ENCODE measurements at places on chromosomes 1 and 21. TPM values are rescaled to one million over a fixed set of nuclear protein-coding genes. Genes with fewer than 3 reads are reported as not detected.

The ASCL5 gene
- polyA plus RNA-seq = not detected

The TRAF5 gene
- 128 TPM for polyA plus RNA-seq

The CSRP1 gene
- 26.4 TPM for polyA plus RNA-seq

The SPRR3 gene
- not detected for polyA plus RNA-seq

The PATJ gene
- polyA plus RNA-seq = 11.8 TPM

Measured in B cell (primary cell).